ENCODE measurements at places on chromosomes 2 and 18.

- DNase-seq, result peak; percentile 42
Measured at GRCh38 chr2:239143858-239144712, 256.7 kb downstream of the HDAC4 start.

DNA sequence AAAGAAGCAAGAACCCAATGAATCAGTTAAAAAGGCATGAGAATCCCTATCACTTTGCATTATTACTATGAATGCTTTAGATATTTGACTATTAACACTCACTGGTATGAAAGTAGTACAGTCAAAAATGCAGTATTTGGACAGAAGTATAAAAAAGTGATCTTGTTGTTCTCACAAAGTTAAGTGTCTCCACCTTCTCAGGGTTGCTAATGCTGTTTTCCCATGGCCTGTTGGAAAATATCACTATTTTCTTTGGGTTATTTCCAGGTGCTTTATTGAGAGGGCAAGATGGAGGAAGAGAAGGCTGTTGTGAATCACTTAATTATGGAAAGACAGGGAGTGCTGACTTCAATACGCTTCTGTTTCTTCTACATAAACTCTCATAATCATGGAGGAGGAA lies 13.6 kb upstream of the CREB1 start:
- DNase-seq, result no peak

DNA sequence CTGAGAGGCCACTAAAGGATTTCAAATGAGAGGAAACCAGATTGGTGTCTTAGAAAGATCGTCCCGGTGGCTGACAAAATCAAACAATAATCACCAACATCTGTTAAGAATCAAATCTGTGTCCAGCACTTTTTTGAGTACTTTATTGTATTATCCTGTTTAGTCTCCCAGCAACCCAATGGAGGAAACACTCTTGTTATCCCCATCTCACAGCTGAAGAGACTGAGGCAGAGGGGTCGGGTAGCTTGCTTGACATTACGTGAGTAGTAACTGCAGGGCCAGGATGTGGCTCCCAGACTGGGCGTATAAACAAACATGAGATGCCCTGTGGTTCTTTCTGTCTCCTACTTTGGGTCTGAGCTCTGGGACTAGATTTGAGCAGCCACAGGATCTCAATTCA lies 76.0 kb downstream of the KLHL29 start:
- DNase-seq, result no peak

DNA sequence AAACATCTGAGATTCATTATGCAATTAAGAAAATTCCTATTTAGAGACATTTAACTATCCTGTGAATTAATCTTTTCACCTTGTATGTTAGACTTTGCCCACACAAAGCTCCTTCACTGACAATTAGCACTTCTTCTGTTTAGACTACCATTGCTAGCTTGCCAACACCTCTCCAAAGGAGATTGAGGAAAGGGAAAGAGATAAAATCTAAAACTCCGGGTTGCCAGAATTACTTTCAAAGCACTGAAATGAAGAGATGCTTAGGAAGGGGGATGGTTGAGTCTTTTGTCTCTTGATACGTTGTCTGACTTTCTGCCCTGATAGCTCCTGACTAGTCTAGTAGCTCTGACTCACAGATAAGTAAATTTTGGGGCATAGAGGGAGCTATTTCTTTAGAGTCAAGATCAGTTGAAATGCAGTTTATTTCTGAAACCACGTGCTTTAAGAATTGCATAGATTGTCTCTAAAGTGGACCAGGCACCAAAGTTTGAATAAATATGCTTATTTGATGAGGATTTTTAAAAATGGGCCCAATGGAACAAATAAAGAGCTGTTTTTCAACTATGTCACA lies 74.1 kb upstream of the DSEL start:
- no peak for DNase-seq

DNA sequence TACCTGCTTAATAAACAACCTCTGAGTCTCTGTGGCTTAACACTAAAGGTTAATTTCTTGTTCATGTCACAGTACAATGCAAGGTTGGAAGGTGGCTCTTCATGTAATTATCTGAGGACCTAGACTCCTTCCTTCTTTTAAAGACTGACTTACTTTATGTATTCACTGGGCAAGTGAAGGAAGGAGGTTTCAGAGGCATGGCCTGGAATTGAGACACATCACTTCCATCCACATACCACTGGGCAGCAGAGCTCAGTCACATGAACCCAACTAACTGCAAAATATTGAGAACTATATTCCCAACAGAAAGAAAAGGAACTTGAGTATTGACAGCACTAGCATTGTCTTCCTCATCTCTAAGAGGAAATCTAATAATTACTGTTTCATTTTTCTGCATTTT lies 57.5 kb upstream of the FN1 start:
- DNase-seq, result no peak

DNA sequence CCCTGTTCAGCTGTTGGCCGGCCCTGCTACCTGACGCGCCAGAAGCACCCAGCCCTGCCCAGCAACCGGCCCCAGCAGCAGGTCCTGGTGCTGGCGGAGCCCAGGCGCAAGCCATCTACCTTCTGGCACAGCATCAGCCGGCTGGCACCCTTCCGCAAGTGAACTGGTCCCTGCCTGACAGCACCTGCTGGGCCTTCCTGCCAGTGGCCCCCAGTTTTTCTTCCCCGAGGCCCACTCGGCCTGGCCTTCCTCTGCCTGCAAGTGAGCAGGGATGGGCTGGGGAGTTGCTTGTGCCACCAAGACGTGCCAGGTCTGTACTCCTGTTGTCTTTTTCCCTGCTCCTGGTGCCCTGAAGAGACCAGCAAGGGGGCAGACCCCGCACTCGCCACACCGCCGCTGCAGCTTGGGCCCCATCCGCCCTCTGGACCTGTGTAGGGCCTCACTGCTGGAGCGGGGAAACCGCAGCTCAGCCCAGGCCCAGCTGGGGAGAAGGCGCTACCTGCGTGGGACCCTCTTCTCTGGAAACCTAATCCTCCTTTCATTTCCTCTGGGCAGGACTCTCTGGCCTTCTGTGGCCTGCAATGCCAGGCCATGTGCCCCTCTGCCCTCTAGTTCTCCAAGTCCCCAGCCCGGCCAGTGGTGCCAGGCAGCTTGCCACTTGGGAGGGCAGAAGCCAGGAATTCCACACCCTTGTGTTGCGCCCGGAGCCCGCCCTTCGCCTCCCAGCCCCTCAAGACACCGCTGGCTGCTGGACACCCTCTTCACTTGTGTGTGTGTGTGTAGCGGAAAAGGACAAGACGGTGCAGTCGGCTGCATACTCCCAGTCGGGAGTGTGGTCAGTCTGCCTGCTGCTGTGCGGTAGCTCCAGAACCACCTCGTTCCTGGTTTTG lies 47.0 kb downstream of the FAM168B start:
- DNase-seq, result no peak

DNA sequence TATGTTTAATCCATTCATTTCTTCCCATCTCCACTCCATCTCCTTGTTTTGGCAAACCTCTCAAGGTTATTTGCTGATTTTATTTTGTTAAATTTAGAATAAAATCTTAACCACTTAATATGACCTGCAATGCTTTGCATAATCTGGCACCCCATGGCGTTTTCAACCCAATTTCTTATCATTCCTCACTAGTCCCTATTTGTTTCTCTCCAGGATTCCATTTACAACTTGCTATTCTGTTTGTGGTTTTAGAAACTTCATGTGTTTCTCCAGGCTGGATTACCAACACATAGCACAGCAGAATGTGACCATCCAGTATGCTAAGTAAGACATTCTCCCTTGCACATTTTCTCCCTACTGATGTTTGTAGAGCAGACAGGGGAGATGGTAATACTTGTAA lies 749.2 kb upstream of the FSHR start:
- DNase-seq, result no peak

- no peak for DNase-seq
Measured at GRCh38 chr2:31199206-31199605, 18.1 kb downstream of the CAPN14 start.

Measured in germinal center (tissue), 1 donor.